CD4-positive, alpha-beta T cell treated with Interleukin-2 at 100 ng/mL for 4 hours (primary cell): ENCODE measurements at places on chromosomes 1 and 21.

- no peak for DNase-seq
Measured at GRCh38 chr1:186286615-186287315, 88.3 kb downstream of the TPR start.

DNA sequence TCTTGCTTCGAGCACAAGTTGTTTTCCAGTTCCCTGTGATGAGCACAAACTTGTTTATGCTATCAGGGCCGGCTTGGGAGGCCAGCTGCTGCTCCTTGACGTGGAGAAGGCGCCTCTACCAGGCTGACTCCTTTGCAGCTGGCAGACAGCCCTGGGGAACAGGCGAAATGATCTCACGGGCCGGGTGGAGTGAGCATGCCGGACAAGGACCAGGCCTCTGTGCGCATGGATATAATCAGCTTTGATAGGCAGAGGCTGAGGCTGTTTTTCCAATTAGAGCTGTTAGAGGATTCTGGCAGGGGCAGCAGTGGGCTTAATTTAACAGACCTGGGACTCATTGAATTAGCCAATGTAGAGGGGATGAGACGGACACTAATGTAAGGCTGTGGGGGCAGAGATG lies 38.9 kb downstream of the FAM163A start:
- no peak for DNase-seq

DNA sequence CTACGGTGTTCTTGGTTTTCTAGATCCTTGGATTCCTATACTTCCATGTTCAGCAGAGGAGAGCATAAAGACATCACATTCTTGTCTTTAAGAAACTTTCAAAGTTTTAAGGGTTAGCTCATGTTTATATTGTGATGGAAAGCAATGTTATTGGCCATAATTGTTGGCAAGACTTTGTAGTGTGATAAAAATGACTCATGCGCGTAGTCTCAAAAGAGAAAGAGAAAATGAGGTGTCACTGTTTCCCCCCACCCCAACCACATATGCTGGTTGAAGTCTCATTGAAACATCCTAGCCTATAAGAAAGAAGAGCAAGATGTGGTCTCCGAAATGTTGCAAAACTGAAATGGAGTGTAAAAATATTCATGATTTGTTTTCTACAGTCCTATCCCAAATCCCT lies 348.8 kb downstream of the PTBP2 start:
- no peak for DNase-seq

DNA sequence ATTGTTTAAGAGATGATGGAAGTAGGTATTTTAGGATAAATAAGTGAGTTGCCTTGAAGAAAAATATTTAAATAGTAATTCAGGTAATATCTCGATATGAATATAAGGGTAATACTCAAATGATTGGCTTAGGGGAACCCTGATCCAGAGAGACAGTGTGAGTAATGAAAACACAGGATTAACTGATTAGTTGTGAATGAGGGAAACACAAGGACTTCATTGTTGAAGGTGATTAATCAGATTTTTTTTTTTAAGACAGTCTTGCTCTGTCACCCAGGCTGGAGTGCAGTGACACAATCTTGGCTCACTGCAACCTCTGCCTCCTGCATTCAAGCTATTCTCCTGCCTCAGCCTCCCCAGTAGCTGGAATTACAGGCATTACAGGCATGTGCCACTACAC lies 12.7 kb downstream of the SLC25A33 start:
- no peak for DNase-seq
